ENCODE measurements at places on chromosomes 1 and 21.

- DNase-seq = no peak
Observed at GRCh38 chr1:234397732-234398131, 24.5 kb downstream of the COA6 start.

- DNase-seq = no peak
Observed at GRCh38 chr1:99269321-99269720, 5.0 kb downstream of the PLPPR4 start.

DNA sequence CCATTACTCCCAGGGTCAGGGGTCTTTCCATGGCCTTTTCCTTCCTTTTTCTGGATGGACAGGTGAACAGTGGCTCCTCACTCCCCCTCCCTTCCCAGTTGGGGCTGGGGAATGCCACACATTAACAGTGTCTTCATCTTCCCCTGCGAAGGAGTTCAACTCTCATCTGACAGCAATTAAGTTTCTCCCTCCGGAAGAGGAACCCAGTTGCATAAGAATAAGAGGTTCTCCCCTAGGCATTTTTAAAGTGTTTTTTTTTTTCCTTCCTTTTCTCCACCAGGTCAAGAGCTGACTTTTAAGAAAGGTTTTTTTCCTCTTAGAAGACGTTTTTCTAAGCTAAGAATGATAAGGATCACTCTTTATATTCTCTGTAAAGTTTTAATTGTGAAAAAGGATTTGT is 42.3 kb upstream of the FASLG start:
- no peak for DNase-seq

GRCh38 chr1:178689769-178690168 is 35.3 kb upstream of the RALGPS2 start:
- no peak for DNase-seq

DNA sequence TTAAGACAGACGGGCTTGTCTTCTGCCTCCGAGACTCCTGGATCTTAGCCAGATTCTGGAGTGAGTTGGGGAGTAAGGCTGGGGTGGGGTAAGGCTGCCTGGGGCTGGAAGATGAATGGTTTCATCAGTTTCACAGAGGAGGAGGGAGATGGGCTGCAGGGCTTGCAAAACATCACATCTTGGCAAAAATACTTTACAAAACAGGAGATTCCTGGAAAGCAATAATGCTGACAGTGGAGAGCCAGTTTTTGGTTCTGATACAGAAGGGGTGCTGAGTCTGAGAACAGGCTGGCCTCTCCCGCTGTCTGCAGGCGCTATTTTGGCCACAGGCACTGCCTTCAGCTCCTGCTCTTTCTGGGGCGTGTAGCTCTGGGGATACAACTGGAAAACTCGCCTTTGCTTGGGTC is 83.4 kb upstream of the KCNE2 start:
- DNase-seq = no peak

- no peak for DNase-seq
Observed at GRCh38 chr21:26138615-26139257, 31.8 kb downstream of the APP start.

GRCh38 chr1:49424782-49425181 is 599.0 kb downstream of the AGBL4 start:
- DNase-seq = no peak

- DNase-seq = no peak
Observed at GRCh38 chr1:183582021-183582713, 8.1 kb downstream of the NCF2 start.
